NCI-H1092 treated with DMSO at 0.1 percent for 48 hours (cell line): ENCODE measurements at places on chromosomes 12 and 14.
A peak's percentile ranks its signal among the peaks of the same experiment; 100 is the strongest.

GRCh38 chr14:69323266-69323998 lies 63.5 kb downstream of the GALNT16 start:
- DNase-seq = no peak

DNA sequence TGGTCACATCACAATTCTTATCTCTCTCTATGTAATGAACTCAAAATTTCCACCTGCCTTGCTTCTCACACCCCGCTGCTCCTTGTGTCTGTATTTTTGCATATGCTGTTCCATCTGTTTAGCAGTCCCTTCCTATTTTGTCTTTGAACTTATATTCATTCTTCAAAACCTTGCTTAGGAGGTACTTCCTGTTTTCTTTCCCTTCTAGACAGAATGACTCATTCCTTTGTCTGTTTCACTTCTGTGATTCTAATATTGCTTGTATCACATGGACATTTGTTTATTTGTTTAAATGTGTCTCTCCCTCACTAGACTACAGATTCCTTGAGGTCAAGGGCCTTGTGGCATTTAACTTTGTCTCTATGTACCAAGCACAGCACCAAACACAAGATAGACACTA lies 424.2 kb downstream of the ETNK1 start:
- DNase-seq = no peak

DNA sequence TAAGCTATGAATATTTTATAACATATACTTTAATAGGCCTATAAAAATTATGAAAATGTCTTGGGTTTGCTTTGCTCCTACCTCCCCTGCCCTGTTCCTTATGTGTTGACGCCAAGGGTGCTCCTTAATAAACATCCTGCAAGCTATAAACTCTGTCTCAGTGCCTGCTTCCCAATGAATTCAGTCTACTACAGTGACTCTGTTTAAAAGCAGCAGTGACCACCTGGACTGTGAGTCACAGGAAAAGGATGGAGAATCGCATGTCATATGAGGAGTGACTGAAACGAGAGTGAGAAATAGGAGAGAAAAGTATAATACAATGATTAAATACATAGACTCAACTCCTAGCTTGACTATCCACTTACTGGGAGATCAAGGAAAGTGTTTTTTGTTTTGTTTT lies 41.1 kb upstream of the CFAP54 start:
- DNase-seq = no peak

- peak; percentile 53 for DNase-seq
These were observed 18.3 kb upstream of the PLEKHH1 start for GRCh38 chr14:67514650-67515385.

DNA sequence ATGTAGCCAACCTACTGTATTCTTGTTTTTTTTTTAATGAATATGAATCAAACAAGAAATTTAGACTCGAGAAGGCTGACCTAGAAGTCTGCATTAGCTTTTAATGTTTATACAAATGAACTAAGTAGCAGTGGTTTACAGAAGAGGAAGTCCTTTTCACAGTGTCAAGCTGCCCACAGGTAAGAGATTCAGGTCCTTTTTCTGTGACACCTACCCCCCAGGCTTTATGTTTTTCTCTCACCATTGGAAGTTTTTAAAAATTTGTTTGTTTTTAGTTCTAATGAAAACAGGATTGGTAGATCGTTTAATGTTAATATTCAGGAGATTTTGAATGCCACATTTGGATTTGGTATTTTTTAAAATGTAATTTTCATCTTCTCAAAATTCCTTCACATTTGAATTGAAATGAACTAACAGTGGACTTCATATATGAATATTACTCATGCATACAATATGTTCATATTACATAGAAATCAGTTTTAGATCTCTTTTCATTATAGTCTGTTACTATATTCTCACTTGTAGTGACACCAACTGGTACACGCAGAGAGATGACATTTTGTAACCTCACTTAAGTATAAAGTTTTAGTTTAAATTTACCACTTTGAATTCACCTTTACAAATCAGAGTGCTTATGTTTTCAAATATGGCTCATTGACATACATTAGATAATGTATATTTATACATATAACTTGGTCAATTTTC lies 29.7 kb downstream of the ATF7IP start:
- no peak for DNase-seq

DNA sequence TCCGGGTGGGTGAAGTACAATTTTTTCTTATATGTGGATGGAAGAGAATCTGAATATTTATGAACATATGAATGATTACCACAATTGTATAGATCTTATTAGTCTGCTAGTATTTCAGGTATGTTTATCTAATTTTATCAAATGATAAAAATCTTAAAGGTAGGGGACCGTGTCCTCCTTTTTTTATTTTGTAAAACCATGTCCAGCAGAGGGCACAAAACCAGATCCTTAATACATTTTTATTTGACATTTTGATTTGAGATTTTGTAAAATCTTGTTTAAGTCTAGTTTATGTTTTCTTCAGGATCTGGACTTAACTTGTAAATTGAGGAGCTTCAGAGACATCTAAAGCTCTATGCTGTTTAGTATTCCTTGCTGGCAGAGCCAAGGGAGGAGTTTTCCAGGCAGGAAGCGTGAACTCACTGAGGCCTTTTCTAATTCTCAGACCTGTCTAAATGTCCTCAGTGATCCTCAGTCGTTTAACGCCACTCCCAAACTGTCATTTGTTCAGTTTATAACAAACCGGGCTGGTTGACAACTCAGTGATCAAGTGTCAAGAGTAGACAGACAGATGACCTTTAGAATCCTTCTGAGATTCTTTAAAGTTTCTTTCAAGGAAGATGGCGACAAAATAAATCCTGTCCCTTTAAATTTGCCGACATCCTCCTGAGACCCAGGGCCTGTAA lies 263.9 kb downstream of the KTN1 start:
- peak; percentile 3 for DNase-seq

- DNase-seq = no peak
These were observed 282.6 kb downstream of the SOX5 start for GRCh38 chr12:23666866-23667265.

GRCh38 chr12:104656383-104656782 lies 199.6 kb downstream of the CHST11 start:
- DNase-seq = no peak

- no peak for DNase-seq
These were observed 77.6 kb downstream of the PTPRR start for GRCh38 chr12:70842942-70843341.

- no peak for DNase-seq
These were observed 345.7 kb downstream of the GRIN2B start for GRCh38 chr12:13635709-13636108.

GRCh38 chr12:98154850-98155249 lies 360.5 kb upstream of the TMPO start:
- DNase-seq = peak; percentile 62

- no peak for DNase-seq
These were observed 132.6 kb downstream of the ITPR2 start for GRCh38 chr12:26700430-26700829.

GRCh38 chr14:28766469-28766955 lies at the start of gene FOXG1:
FOXG1 (plus strand) TSS chr14:28766787; CDS start chr14:28767280, 493 bp downstream.
- peak; percentile 99 for DNase-seq
